Amniotic epithelial cell (primary cell): ENCODE measurements at places on chromosomes 1 and 21.

DNA sequence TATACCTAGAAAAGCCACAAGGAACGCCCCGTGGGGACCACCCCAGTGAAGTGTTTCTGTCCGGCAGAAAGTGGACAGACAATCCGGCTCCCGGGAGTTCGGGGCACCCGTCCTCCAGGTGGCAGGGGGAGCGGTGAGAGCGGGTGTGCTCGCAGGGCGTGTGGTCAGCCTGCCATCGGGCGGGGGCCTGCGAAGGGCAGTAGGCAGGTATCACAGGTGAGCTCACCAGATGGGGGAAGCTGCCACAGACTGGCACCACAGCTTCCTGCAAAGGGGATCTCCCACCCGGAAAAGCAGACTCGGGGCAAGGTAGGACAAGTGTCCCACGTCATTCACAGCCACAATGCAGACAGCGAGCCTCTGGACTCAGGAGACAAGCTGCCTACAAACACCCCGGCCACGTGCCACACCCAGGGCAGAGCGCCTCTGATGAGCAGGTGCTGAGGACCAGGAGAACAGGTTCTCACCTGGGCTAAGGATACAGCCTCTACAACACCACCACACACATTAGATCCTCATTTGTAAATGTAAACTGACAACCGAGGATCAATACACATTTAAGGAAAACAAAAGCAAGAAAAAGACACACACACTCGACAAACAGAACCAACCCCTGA, 36.4 kb downstream of the VPS26C start:
- no peak for DNase-seq

DNA sequence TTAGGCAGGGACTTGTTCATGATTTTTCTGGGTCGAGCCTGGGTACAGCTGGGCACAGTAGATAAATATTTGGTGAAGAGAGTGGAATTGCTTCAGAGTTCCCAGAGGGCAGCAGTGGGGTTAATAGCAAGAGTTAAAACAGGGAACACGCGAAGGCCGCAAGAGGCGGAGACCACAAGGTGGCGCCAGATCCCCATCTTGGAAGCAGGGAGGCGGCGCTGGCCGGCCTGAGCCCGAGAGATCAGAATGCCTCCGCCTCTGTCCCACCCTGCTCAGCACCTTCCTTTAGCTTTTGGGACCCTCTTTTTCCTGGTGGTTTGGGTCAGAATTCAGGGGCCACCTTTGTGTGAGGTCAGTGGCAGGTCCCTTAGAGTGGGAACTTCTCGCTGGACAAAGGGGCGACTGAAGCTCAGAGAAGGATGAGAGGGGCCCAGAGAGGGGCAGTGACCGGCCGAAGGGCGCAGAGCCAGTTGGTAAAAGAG, 6.5 kb upstream of the PADI2 start:
- DNase-seq = peak; percentile 58

- no peak for DNase-seq
Measured at GRCh38 chr1:198363625-198364151, 176.8 kb downstream of the ATP6V1G3 start.

DNA sequence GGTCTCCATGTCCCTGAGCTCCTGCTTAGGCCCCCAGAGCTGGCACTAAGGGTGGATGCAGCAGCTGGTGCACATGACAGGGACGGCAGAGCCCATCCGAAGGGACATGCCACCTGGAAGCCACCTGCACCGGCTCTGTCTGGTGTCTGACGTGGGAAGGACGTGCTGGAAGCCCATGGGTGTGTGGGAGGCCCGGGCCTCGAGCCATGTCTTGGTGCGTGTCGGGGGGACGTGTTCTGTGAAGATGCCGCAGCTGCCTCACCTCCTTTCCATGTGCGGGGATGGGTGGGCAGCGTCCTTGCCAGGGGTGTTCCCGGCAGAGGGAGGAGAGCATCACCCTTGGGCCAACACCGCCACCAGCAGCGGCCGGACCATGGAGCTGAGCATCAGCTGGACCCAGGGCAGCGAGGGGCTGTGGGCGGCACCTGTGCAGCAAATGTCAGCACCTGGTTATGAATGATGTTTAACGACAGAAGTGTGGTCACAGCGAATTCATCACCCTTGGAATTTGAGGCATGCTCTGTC, 15.5 kb upstream of the POFUT2 start:
- DNase-seq = no peak

DNA sequence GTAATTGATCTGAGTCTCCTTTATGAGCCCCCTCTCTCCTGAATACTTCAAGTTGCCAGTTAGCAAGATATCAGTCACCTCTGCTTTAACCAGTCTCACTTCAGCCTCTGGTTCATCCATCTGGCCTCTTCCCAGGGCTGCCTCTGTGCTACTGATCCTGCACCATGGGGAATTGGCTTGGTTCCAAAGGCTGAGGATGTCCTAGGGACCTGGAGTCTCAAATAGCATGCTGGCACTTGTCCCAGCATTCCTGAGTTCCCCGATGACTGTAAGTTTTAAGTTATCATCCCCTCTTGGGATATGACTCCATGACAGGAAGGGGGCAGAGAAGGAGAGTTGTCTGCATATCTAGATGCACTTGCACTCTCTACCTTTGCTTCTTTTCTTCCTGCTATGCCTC, 252.0 kb downstream of the PTBP2 start:
- no peak for DNase-seq
